ENCODE measurements at places on chromosomes 3 and 15.

DNA sequence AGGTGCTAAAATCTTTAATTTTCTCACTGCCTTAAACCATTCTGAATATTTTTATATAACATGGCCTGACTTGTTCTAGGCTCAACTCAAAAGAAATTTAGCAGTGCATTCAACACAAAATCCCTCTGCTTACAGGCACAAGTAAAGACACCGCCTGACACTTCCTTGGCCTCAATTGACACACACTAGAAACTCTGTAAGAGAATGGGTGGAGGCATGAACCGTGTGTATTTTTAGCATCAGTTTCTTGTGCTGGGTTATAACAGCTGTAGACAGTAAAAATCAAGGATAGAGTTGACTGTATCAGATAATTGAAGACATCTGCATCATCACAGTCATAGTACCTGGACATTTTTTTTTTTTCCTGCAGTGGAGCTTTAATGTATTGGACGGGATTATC is 54.3 kb downstream of the SLC9A9 start:
- no peak for DNase-seq

DNA sequence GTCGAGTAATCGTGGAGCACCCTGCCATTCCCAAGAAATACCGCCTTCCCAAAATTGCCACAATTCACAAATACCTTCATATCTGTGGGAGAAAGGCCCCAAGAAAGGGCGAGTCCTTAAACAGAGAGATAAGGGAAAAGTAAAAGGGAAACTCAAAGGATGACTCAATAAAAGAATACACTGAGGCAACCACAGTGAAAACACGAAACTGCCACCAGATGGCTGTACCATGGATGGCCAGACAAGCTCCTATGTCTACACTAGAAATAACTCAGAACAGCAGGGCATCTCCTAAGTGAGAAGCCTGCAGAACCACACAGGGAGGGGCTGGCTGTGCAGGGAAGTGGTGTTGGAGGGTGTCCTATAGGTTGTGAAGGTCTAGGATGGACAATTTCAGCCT is 25.0 kb downstream of the SRGAP3 start:
- DNase-seq = no peak

- DNase-seq = no peak
Measured at GRCh38 chr3:97417-98258, 98.9 kb upstream of the CHL1 start.

- no peak for DNase-seq
Measured at GRCh38 chr15:71228403-71228802, 113.1 kb downstream of the THSD4 start.

DNA sequence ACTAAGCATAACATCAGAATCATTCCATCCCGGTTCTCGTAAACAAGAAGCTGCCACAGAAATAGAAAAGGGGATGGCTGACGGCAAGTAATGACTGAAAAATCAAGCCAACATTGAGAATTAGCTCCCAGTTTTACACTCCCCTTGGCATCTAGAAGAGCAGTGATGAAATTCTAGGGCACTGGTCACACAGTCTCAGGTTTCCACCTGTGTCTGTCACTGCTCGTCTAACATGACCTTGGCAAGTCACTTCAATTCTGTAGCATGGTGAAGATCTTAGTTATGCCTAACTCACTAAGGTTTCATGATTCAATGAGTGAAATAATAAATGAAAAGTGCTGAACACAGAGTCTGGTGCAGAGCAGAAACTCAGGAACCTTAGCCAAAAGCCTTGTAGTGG is 272.3 kb upstream of the ARRDC4 start:
- no peak for DNase-seq

GRCh38 chr3:142951794-142952193 is 11.7 kb downstream of the PAQR9 start:
- no peak for DNase-seq

DNA sequence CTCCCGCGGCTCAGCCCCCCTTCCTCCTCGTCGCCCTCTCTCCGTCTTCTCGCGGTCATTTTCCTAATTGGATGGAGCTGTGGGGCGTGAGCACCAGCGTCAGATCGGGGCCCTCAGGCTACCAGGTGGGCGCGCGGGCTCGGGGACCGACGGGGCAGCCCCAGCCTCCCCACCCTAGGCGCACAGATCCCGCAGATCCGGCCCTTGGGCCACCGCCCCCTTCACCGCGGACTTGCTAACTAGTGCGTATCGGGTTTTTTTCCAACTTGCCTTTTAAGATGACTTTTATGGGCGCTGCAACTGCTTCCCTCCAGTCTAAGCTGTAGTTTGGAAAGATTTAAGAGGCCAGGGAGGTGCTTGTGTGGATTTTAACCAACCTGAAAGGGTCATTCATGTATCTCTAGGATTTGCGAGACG is 1.3 kb downstream of the ZNF710 start:
- peak; percentile 38 for DNase-seq

GRCh38 chr15:78565951-78566774 is 843 bp downstream of the CHRNA5 start:
- DNase-seq = peak; percentile 71

- no peak for DNase-seq
Measured at GRCh38 chr3:18740631-18741583, 315.8 kb upstream of the SATB1 start.

- DNase-seq = no peak
Measured at GRCh38 chr15:98671060-98672008, 23.0 kb downstream of the IGF1R start.

GRCh38 chr3:43162230-43163084 is 56.6 kb upstream of the POMGNT2 start:
- DNase-seq = peak; percentile 42

- no peak for DNase-seq
Measured at GRCh38 chr3:49747792-49748480, 24.2 kb upstream of the GMPPB start.

DNA sequence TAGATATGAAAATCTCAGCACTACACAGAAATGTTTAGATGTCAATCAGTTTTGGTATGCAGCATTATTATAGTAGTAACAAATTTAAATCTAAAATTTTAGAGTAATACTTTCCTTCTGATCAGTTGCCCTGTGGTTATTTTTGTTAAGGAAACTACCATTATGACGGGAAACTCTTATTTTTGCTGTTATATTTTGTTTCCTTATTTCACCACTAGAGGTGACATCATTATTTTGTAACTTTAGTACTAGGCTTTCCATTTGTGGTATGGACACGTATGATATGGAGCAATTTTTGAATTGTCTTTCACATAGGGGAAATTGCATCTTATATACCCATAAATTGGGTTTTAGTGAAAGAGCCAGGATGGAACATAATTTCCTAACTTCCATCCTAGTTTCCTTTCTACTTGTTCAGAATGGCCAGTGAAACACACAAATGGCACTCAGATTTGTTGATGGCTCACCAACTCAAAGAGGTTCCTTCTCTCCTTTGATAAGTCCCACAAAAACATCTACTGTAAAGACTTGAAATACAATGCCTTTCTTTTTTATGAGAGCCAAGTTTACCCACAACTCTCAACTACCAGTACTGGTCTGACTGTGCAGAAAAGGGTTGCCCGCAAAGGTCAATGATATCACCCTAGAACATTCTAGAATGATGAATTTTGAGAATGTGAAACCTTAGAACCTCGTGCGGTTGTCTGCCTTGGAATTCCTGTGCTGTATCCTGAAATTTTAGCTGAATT is 19.4 kb upstream of the PPP4R2 start:
- DNase-seq = no peak

DNA sequence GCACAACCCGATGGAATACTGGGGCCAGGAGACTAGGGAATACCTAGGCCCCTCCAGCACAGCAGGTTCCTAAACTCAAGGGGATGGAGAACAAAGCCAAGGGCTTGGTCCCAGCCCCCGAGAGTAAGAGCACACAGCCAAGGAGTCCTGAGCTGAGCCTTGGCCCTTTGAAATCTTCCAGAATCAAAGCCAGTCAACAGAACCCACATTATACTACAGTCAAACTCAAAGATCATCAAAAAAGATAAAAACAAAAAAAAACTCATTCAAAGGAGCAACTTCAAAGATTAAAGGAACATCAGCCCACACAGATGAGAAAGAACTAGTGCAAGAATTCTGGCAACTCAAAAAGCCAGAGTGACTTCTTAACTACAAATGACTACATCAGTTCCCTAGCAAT is 217.0 kb downstream of the ISL2 start:
- DNase-seq = no peak
